ENCODE measurements at places on chromosomes 7 and 10.

DNA sequence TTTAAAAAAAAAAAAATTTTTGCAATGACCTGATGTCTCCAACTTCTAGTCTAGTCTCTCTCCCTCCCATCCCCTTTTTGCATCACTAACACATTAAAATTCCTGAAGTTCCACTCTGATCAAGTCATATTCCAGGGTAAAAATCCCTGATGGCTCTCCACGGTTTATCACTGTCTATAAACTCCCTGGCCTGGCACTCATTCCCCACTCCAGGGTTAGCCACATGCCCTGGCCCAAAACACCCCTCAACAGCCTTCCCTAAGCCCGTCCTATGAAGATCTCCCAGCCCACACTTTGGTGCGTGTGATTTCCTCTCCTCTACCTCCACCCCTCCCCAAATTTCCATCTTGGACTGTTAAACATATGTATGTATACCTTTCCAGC lies 125.4 kb downstream of the JAZF1 start:
- DNase-seq = no peak

- no peak for DNase-seq
These were observed 6.9 kb upstream of the PRKAG2 start for GRCh38 chr7:151883857-151884256.

DNA sequence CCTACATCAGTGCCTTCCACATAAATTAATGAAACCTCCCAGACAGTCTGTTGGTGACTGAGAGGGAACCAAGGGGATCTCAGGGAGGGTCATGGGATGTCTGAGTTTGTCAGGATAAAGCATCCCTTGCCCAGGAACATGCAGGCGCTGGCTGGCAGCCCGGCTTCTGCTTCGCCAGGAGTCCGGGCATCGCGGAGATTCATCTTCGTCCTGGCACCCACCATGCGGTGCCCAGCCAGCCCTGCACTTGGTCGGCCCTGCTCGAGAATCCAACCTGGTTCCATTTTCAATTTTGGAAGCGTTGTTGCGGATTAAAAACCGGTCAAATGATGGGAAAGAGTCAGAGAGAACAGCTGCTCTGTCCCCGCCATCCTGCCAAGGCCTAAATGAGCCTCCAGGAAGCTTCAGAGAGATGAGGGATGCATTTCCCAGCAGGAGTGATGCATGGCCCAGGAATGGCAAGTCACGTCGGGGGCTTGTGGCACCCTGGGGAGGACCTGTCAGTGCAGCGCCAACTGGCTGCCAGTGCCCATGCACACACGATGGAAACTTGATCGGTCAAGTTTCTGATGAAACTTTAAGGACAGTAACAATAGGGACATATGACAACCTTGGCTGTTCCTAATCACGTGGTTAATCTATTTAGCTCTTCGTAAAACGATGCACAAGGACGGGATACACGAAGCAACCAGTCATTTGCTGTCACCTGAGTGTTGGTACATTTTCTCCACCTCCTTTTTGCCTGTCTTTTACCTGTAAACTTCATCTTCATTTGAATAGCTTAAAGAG lies 260.8 kb upstream of the MKI67 start:
- DNase-seq = no peak

- DNase-seq = no peak
These were observed 26.6 kb downstream of the POLR3A start for GRCh38 chr10:78002541-78003288.

- no peak for DNase-seq
These were observed 11.4 kb downstream of the SH3PXD2A start for GRCh38 chr10:103843854-103844570.

GRCh38 chr7:50156706-50157105 lies 63.7 kb upstream of the ZPBP start:
- DNase-seq = peak; percentile 37

DNA sequence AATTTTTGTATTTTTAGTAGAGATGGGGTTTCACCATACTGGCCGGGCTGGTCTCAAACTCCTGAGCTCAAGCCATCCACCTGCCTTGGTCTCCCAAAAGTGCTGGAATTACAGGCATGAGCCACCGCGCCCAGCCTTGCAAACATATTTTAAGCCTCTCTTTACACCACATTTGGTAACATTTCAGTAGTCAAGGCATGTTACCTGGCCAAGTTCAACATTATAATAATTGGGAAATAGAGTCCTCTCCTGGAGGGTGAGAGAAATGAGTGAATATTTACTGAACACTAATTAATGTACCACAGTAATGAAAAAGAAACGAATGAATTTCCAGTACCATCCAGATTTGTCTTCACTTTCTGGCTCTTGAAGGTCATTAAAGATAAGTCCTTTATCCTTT lies 10.0 kb upstream of the CNOT4 start:
- DNase-seq = no peak

DNA sequence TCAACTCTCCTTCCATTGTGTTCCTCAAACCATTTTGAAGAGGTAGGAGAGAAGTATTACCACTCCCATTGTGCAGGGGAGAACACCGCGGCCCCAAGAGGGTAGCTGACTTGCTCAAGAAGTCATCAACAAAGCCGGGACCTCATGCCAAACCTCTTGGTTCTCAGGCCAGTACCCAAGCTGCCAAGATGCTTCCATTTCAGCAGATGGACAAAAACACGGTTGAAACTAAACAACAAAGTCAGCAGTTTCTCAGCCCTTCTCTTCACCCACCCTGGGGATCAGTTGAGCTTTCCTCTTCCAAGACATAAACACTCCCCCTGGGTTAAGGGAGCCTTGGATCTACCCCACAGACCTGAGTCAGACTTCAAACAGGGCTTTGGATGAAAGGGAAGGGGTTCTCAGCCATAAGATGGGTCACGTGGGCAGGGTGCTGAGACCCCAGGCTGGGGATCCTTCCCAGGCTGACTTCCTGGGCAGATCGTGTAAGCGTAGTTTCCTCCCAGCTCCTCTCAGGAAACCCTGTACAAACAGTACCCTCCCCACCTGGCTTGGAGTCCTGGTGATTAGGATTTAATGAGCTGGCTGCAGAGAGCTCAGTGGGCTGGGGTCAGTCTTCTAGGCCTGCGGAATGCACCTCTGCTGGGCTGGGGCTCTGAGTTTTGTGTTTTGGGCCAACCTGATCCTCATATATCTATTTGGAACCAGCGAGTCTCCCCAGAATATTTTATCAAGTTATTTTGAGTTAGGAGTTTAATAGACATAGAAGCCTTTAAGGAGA lies 27.3 kb downstream of the EMX2 start:
- no peak for DNase-seq

- DNase-seq = no peak
These were observed 349 bp upstream of the GNG11 start for GRCh38 chr7:93921186-93921585.

GRCh38 chr10:60384708-60385398 lies 4.8 kb downstream of the ANK3 start:
- no peak for DNase-seq

GRCh38 chr7:81492240-81492639 lies 277.6 kb downstream of the HGF start:
- DNase-seq = no peak

DNA sequence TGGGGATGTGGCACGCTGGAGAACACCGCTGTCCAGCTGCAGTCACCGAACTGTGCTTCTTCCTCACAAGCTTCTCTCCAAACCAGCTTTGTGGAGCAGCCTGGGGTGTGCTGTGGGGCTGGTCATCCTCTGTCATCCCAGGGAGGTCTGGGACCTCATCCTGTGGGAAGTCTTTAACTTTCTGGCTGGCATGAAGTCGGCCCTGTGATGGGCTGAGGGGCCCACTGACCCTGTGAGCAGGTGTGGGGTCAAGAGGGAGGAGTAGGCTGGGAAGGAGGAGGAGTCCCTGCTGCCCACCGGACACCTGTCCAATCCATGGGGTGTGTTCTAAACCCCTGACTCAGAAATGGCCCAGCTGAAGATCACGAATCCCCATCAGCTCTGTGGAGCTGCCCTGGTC lies 136.2 kb upstream of the SHH start:
- DNase-seq = no peak

- no peak for DNase-seq
These were observed 141.7 kb upstream of the COL1A2 start for GRCh38 chr7:94252971-94253370.

DNA sequence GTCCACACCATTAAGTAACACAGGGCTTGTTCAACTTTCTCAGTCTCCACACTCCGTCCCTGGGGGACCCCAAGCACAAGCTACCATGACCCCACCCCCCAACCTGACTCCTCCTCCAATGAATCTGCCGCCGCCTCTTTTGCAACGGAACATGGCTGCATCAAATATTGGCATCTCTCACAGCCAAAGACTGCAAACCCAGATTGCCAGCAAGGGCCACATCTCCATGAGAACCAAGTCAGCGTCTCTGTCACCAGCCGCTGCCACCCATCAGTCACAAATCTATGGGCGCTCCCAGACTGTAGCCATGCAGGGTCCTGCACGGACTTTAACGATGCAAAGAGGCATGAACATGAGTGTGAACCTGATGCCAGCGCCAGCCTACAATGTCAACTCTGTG lies 81.1 kb upstream of the SAMD8 start:
- no peak for DNase-seq

- no peak for DNase-seq
These were observed 2.9 kb downstream of the PKD2L1 start for GRCh38 chr10:100327007-100327717.

DNA sequence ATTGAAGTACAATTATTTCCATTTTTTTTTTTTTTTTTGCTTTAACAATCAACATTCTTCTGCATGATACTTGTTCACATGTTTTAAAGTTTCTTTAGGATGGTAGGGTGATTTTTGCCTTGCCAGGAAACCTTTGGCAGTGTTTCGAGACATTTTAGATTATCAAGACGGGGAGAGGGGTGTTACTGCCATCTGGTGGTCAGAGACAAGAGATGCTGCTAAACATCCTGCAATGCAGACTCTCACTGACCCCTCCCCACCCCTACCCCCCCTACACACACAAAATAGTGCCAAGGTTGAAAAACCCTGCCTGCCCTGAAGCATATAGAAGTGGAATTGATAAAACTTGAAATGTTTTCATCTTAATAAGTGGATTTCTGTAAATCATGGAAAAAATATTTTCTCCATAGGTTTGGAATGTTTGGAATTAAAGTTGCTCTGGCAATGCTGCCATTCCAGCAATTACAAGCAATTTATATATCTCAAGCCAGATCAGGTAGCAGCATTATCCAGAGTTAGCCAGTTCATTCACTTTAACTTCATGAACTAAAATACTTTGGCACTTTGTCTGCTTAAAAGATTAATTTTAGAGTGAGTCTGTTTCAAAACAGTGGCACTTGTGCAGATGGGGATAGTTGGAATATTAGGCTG lies 62.1 kb downstream of the SDHAF3 start:
- DNase-seq = peak; percentile 44

- DNase-seq = no peak
These were observed 4.3 kb downstream of the ELFN1 start for GRCh38 chr7:1674161-1675035.

DNA sequence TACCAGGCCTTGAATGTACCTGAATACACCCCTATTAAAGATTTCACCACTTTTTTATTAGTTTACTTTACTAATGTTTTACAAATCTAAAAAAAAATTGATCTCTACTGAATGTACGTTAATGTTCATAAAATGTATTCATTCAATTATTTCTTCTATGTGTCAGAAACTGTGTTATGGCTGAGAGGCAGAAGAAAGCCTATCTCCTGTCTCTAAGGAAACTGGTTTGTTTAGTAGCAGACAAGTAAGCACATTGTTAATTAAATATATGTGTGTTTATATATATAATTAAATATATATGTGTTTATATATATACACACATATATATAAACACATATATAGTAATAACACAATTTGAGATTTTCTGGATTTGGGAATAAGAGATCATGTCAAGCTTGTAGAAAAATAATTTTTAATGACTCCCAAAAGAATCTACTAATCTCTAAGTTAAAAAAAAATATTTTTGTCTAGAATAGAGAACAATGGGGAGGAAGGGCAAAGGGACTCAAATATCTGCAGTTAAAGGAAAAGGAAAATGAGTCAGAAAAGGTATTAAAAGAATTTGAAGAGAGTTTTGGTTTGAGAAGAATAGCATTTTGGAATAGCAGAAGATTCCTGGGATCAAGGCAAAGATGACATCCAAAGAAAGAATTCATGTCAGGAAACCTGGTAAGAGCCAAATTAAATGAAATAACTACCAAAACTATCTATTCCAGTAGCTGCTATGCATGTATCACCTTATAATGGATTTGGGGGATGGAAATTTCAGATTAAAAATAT lies 92.1 kb downstream of the CH25H start:
- DNase-seq = no peak

DNA sequence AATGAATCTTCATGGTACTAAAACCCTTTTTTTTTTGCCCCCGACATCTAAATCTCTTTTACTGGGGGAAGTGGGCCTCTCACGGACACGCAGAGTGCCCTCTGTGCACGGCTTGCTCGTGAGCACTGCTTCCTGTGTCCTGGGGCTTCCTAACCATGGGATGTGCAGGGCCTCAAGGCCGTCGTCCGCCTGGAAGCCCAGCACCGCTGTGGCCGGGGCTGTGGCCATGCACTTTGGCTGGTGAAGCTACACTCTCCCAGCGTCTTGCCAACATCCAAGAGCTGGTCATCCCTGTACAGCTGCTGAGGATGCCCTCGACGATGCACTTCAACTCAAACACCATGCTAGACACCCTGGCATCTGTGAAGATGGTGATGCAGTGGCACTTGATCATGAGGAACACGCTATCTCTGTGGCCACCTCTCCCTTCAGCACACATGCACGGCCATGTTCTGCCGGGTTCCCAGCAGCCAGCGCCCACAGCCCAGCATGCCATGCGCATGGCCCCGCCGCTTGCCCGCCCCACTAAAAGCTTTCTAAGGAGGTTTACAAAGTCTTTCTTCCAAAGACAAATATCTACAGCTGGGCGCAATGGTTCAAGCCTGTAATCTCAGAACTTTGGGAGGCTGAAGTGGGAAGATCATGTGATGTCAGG lies 326.5 kb downstream of the PARD3 start:
- DNase-seq = no peak

- DNase-seq = no peak
These were observed 182.5 kb upstream of the PRSS58 start for GRCh38 chr7:142440219-142440905.

DNA sequence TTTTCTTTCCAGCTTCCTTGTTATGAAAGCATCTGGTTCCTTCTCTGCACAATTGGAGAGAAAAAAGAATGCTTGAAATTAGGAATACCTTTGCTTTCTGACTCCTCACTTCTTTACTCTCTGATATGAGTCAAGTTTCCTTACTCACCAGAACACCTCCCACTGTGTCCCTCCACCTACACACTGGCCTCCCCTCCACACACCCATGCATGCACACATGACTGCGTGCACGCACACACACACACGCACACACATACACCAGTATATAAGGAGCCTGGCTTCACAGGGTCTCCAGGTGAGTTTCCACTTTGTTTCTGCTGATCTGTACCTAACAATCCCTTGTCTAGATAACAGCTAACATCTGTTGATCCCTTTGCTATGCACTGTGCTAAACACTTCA lies 11.4 kb upstream of the PTER start:
- no peak for DNase-seq

- peak; percentile 63 for DNase-seq
These were observed 15.6 kb downstream of the PDAP1 start for GRCh38 chr7:99392659-99393354.

Data from endothelial cell (in vitro differentiated cells).